T-helper 2 cell treated with Interferon-gamma antibody and Interleukin-4, amounts not matched to agents 5 μg/mL and 100 μg/mL, for 36 hours (primary cell): ENCODE measurements at places on chromosomes 1 and 21.
A peak's percentile ranks its signal among the peaks of the same experiment; 100 is the strongest.

GRCh38 chr1:33721301-33721815, 142.5 kb upstream of the HMGB4 start:
- no peak for DNase-seq
- no peak overlapping the region for H3K27ac ChIP-seq
- no peaks in the 10 kb centered on the region for H3K36me3 ChIP-seq
- no peaks in the 10 kb centered on the region for H3K27me3 ChIP-seq
- H3K4me1 ChIP-seq = no peaks in the 10 kb centered on the region

DNA sequence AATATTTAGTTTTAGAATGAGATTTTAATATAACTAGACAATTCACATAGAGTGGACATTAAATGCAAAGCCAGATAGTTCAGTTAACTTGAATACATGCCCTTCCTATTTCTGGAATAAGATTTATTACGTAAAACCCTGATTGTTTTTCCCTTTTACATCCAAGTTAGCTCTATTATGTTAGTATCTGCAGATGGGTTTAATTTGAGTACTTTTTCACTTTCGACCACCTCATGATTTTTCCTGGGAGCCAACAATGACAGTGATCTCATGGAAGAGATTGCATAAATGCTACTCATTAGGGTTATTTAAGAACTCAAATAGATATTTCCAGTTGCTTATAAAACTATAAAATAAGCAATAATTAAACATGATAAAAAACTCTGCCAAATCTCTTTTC, 199.4 kb upstream of the PTGFR start:
- no peaks in the 10 kb centered on the region for H3K4me1 ChIP-seq
- H3K27me3 ChIP-seq = no peaks in the 10 kb centered on the region
- no peaks in the 10 kb centered on the region for H3K36me3 ChIP-seq
- H3K27ac ChIP-seq = no peak overlapping the region
- no peak overlapping the region for H3K4me3 ChIP-seq

DNA sequence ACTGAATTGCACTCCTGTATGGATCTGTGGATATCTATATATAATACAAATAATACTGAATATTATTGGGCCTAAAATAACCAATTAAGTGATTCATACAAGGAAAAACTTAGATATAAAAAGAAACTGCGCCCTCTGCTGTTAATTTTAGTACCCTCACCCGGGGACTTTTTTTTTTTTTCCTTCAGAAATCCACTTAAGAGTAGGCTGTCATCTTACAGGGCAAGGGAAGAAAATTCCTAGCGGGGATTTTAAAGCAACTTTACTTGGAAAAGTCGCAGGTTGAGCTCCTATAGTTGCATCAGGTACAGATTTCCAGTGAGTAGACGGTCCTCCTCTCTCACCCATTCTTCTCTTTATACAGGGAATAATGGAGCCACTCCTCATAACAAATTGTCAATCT, 1.3 kb downstream of the NTNG1 start:
- H3K27me3 ChIP-seq = peaks cover 55% of the 10 kb centered on the region
- H3K36me3 ChIP-seq = no peaks in the 10 kb centered on the region
- H3K27ac ChIP-seq = no peak overlapping the region
- peaks cover 12% of the 10 kb centered on the region for H3K4me1 ChIP-seq
- DNase-seq = no peak

DNA sequence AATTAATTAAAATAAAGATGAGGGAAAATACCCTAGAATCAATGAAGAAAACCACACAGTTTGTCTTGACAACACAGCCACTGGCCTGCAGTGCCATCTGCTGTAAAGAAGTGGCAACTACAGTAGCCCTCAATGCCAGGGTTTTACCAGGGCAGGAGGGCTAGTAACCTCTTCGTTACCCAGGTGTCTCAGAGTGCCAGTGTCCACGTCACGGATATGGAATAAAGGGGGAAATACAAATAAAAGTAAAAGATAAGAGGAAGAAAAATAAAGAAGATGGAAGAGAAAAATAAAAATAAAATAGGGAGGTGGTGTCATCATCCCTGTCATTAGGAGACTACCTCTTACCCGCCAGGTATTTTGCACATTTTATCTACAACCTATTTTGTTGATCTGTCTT, 14.2 kb upstream of the SLC44A3 start:
- H3K36me3 ChIP-seq = no peaks in the 10 kb centered on the region
- peaks cover 18% of the 10 kb centered on the region for H3K4me1 ChIP-seq
- no peak overlapping the region for H3K27ac ChIP-seq
- peak; percentile 17 for DNase-seq

GRCh38 chr1:21781815-21782348, 1.1 kb downstream of the USP48 start:
- DNase-seq = no peak
- H3K4me3 ChIP-seq = peak overlapping the region; percentile 91
- H3K4me1 ChIP-seq = peaks cover 31% of the 10 kb centered on the region
- H3K27ac ChIP-seq = peak overlapping the region; percentile 91

GRCh38 chr1:200488375-200489165, 78.7 kb upstream of the ZNF281 start:
- peaks cover 29% of the 10 kb centered on the region for H3K27me3 ChIP-seq
- no peak overlapping the region for H3K27ac ChIP-seq
- no peaks in the 10 kb centered on the region for H3K36me3 ChIP-seq
- peak; percentile 29 for DNase-seq
- H3K4me3 ChIP-seq = no peak overlapping the region
- H3K4me1 ChIP-seq = peaks cover 4% of the 10 kb centered on the region

DNA sequence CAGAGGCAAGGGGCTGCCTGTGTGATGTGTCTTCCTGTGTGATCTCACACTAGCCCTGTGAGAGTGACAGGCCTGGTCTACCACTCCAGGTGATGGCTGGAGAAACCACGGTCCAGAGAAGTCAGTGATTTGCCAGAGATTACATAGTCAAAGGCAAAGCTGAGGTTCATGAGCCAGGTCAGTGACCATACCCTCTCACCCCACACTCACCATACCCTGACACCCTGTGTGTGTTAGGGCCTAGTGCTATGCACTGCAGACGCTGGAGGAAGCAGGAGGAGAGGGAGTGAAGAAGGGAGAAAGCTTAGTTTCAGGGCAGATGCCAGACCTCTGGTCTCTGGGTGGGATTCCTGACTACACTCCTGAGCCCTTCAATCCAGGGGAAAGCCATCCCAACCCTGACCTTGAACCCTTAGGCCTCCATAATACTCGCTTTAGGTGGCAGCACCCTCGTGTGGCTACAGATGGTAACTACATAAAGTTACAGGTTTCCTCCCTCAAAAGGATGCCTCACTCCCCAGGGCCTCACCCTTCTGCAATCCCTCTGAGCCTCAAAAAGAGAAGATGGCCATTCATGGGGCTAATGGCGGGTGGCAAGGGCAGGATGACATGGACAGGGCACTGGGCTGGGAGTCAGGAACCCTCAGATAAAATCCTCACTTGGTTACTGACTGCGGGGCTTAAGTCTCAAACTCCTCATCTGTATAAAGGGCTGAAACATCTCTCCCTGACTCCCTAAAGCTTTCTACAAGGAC, 20.8 kb upstream of the SDC3 start:
- no peaks in the 10 kb centered on the region for H3K4me1 ChIP-seq
- no peak for DNase-seq
- H3K27me3 ChIP-seq = no peaks in the 10 kb centered on the region
- H3K27ac ChIP-seq = no peak overlapping the region
- no peak overlapping the region for H3K4me3 ChIP-seq
